ENCODE measurements at places on chromosomes 6 and 20.

- no peak for DNase-seq
These were observed 125.7 kb upstream of the SSTR4 start for GRCh38 chr20:22909436-22909835.

GRCh38 chr20:44436393-44436792, 39.3 kb upstream of the TTPAL start:
- DNase-seq, result no peak

- DNase-seq, result no peak
These were observed 4.2 kb upstream of the RNF182 start for GRCh38 chr6:13920552-13920951.

DNA sequence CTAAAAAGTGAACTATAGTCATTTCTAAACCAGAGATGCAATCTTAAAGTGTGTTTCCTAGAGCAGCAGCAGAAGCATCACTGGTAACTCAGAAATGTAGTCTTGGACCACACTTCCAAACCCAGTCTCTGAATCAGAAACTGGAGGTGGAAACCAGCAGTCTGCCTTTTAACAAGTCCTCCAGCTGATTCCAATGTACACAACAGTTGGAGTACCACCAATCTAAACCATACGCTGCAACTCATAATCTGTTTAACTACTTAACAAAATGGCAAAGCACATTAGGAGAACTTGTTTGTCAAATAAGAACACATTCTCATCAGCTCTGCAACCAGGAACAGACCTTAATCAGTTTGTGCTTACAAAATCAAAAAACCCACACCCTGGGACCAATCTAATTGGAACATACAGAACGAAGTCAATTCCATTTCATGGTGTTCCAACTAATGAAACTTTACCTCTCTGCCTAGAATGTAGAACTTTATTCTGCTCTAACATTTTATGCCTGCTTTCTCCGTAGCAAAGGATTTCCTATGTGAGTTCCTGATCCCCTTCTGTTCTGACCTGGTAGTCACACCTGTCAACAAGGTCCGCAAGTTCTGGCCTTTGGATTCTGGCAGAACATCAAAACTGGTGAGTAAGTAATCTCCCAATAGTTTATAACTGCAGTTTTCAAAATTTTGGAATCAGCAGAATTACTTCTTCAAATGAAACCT, 390.4 kb downstream of the HTR1B start:
- DNase-seq, result no peak

- no peak for DNase-seq
These were observed 37.5 kb upstream of the FRMD1 start for GRCh38 chr6:168116438-168116974.

GRCh38 chr6:88599571-88599970, 363.8 kb downstream of the RNGTT start:
- DNase-seq, result no peak

Measured in muscle of back (tissue), 13 donors.